ENCODE measurements at places on chromosomes 3 and 15. TPM values are rescaled to one million over a fixed set of nuclear protein-coding genes. Genes with fewer than 3 reads are reported as not detected.

- H3K4me1 ChIP-seq = no peaks in the 10 kb centered on the region
- no peak overlapping the region for H3K27ac ChIP-seq
- DNase-seq = no peak
- no peaks in the 10 kb centered on the region for H3K27me3 ChIP-seq
- no peaks in the 10 kb centered on the region for H3K36me3 ChIP-seq
- H3K4me3 ChIP-seq = no peak overlapping the region
These were observed 150.3 kb downstream of the SLC9A9 start for GRCh38 chr3:143697975-143698374.

- H3K27me3 ChIP-seq = no peaks in the 10 kb centered on the region
- H3K27ac ChIP-seq = peak overlapping the region; percentile 53
- no peaks in the 10 kb centered on the region for H3K36me3 ChIP-seq
- H3K4me3 ChIP-seq = no peak overlapping the region
- peaks cover 16% of the 10 kb centered on the region for H3K4me1 ChIP-seq
These were observed 33.6 kb downstream of the AKAP13 start for GRCh38 chr15:85414037-85414436.

DNA sequence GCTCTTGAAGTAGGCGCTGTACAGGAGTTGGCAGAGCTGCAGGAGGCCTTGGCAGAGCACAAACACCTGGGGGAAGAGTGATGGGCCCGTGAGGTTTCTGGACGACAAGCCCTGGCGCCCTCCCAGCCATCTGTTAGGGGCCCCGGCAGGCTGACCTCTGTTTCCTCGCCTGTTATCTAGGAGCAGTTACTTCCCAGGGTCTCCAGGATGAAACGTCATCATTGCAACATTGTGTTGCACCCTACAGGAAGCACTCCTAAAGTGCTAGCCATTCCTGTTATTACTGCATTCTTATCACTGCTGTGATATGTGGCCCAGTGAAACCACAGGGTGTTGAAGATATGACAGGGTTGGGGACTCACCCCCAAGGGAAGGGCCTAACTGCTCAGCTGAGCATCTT, 50.2 kb downstream of the SLCO2A1 start:
- no peaks in the 10 kb centered on the region for H3K27me3 ChIP-seq
- no peaks in the 10 kb centered on the region for H3K4me1 ChIP-seq
- no peak overlapping the region for H3K4me3 ChIP-seq
- H3K27ac ChIP-seq = no peak overlapping the region

DNA sequence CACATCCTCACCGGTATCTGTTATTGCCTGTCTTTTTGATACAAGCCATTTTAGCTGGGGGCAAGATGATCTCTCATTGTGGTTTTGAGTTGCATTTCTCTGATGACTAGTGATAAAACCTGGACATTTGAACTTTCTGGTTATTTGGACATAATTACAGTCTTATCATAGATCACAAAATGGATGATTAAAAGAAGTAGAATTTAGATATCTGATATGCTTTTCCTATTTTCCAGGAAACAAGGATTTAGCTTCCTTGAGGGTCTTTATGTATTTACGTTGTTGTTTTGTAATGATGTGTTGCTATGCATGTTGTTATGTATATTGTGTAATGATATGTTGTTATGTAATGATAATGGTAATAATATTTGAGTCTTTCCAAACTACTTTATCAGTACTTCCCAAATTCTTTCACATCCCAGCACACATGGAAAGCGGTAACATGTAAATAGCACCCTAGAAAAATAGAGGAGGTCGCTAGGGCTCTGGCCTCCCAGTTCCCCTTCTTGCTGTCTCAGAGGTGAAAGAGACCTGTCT, 53.8 kb downstream of the GJD2 start:
- no peak overlapping the region for H3K4me3 ChIP-seq
- no peaks in the 10 kb centered on the region for H3K4me1 ChIP-seq
- H3K27me3 ChIP-seq = no peaks in the 10 kb centered on the region
- no peak for DNase-seq
- no peak overlapping the region for H3K27ac ChIP-seq

- H3K36me3 ChIP-seq = no peaks in the 10 kb centered on the region
- H3K27me3 ChIP-seq = no peaks in the 10 kb centered on the region
- DNase-seq = no peak
- H3K4me1 ChIP-seq = no peaks in the 10 kb centered on the region
- no peak overlapping the region for H3K4me3 ChIP-seq
These were observed 283.1 kb upstream of the STAC start for GRCh38 chr3:36097209-36097608.

DNA sequence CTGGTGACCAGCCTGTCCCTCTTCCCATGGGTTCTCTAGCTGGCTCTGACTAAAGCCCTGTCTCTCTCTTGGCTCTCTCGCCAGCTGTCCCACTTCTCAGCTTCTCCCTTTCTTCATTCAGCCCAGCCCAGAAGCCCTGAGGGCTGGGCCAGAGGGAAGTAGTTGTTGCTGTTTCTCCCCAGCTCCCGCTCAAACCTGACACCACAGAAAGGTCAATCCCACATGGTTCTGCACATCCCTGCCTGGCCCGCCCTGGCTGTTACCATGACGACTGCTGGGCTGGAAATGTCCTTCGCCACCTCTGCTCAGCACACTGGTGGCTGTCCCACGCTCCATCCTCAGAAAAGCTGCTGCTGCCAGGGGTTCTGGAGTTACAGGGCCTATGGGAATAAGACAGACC, 25.9 kb downstream of the CCDC32 start:
- H3K36me3 ChIP-seq = no peaks in the 10 kb centered on the region
- H3K4me3 ChIP-seq = no peak overlapping the region
- DNase-seq = no peak
- H3K27me3 ChIP-seq = no peaks in the 10 kb centered on the region
- no peak overlapping the region for H3K27ac ChIP-seq

DNA sequence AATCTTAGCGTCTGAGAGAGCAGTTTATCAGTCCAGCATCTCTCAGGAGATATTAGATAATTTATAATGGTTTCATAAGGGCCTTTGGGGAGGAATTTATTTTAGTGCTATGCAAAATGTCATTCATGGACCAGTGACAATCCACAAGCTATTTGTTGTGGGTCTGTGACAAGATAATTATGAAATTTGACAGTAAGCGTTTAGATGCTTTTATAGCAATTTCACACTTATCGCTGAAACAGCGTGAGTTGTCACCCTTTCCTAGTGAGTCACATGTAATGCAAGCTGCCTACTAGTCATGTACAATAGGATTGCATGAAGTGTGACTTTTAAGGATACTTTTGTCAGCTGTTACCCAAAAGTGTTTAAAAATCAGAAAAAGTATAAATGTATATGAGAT, 315.6 kb upstream of the THBS1 start:
- no peaks in the 10 kb centered on the region for H3K4me1 ChIP-seq
- H3K27ac ChIP-seq = no peak overlapping the region
- no peak for DNase-seq
- H3K36me3 ChIP-seq = no peaks in the 10 kb centered on the region
- no peaks in the 10 kb centered on the region for H3K27me3 ChIP-seq

GRCh38 chr3:195133462-195133861, 137.5 kb downstream of the XXYLT1 start:
- H3K4me3 ChIP-seq = no peak overlapping the region
- no peaks in the 10 kb centered on the region for H3K27me3 ChIP-seq
- H3K4me1 ChIP-seq = no peaks in the 10 kb centered on the region
- DNase-seq = peak; percentile 60
- no peaks in the 10 kb centered on the region for H3K36me3 ChIP-seq

CKMT1B gene
- total RNA-seq = 333 TPM

NR1I2 gene
- total RNA-seq = 96.7 TPM

TMCO5A gene
- 0.14 TPM for total RNA-seq

DENND4A gene
- 29.9 TPM for total RNA-seq

All from transverse colon (tissue), 4 donors.